ENCODE measurements at places on chromosomes 7 and 10.

- no peak for DNase-seq
Observed at GRCh38 chr7:87316846-87317552, 28.5 kb upstream of the CROT start.

DNA sequence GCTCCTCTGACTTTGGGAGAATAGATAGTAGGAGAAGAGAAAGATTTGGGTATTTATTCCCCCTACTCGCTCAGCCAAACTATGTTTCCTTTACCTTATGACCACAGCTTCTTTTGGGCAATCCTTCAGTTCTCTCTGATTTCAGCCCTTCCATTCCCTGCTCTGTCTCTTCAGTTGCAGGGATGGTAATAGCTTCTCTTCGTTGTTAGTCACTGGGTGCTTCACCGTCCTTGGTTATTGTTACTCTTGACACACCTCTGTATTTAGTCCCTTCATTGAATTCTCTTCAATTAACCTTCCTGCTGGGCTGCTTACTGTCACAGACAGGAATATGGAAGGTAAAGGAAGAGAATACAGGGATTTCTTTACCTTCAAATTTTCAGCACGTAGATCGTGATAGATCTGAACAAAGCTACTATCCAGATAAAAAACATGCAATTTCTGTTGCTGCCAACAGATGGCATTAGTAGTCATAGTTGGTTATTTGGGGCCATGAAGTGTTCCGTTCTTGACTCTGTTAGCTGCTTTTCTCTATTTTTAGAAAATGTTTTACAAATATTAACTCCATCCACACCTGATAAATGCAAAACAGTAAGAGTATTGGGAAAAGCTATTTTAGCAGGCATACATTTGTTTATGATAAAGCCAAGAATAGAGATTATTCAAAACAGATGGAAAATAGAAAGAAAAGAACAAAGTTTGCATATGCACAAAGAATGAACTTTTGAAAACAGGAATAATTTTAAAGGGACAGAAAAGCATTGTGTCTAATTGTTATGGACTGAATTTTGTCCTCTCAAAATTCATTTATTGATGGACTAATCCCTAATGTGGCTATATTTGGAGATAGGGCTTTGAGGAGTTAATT, 14.0 kb upstream of the PTTG1IP2 start:
- DNase-seq: no peak

- DNase-seq: no peak
Observed at GRCh38 chr10:94002156-94002555, 8.4 kb downstream of the PLCE1 start.

GRCh38 chr7:91165006-91165845, 99.0 kb upstream of the FZD1 start:
- DNase-seq: no peak

GRCh38 chr10:46222364-46222935, 64.3 kb upstream of the ANTXRL start:
- DNase-seq: no peak

DNA sequence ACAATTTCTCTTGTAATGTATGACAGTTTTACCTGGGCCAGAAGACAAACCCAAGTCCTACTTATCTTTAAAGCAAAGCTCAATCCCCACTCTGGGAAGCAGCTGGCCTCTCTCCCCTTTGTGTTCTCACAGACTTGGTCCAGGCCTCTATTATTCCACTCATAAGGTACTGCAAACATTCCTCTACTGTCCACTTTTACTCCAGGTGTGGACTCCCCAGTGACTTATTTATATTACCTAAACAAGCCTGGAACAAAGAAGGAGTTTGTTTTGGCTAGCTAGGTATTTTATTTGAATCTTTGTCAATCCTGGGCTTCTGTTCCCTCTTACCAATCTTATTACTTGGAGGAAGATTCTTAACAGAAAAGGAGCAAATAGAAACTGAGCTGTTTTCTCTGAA, 163.5 kb downstream of the SKAP2 start:
- no peak for DNase-seq

GRCh38 chr7:120996988-120997345, 8.5 kb downstream of the CPED1 start:
- no peak for DNase-seq

GRCh38 chr7:137006293-137006692, 137.8 kb downstream of the CHRM2 start:
- DNase-seq: no peak

- no peak for DNase-seq
Observed at GRCh38 chr10:34742456-34742855, 72.6 kb downstream of the PARD3 start.

DNA sequence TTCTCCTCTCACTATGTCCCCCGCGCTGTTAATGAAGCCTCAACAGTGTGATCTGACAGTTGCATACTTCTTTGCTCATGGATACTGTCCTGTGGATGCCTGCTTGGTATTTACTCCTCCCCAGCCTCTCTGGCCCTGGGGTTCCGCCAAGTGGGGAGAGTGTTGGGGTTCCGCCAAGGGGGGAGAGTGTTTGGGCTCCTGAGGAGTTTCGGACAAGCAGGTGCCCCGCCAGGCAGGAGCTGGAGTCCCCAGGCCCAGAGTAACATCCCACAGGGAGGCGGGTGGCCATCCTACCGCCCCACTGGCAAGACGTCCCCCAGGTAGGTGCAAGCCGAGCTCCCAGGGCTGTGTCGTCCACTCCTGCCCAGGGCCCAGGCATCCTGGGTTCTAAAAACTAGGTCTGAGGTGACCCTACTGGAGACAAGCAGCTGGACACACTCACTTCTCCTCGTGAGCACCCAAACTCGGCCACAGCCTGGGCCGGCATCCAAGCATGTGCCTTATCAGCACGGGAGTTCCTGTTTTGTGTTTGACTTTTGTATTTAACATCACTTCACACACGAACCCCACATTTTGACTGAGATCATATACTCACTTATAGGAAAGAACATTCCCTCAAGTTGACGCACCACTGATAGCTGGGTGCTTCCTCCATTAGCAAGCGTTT, 34.2 kb downstream of the CAMK2B start:
- DNase-seq: no peak

DNA sequence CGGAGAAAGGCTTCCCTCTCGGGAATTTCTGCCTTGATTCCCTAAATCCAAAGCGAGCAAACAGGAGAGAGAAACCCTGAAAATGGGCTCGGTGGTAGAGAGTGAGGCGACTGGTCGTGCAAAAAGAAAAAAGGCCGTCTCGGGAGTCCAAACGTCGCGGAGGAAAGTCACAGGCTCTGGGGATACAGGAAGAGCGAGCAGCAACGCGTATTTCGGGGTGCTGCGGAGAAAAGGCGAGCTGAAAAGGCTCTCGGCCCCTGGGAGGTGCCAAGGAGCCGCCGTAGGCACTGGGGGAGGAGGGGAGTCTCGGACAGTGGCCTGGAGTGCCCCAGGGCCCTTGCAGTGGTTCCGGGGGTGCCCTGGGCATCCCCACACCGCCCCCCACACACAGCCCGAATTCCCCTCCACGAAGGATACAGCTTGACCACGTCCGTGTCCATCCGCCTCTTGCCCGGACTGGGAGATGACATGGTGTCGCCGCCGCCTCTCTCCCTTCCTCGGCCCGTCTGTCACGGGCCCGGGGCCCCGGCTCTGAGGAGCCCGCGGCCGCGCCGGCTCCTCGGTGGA, 591 bp downstream of the UBE2H start:
- DNase-seq: peak; percentile 5

- DNase-seq: no peak
Observed at GRCh38 chr10:22824984-22825383, 102.9 kb upstream of the ARMC3 start.

- no peak for DNase-seq
Observed at GRCh38 chr7:133853706-133854276, 273.3 kb upstream of the LRGUK start.

- DNase-seq: no peak
Observed at GRCh38 chr7:24318326-24318725, 34.3 kb downstream of the NPY start.

DNA sequence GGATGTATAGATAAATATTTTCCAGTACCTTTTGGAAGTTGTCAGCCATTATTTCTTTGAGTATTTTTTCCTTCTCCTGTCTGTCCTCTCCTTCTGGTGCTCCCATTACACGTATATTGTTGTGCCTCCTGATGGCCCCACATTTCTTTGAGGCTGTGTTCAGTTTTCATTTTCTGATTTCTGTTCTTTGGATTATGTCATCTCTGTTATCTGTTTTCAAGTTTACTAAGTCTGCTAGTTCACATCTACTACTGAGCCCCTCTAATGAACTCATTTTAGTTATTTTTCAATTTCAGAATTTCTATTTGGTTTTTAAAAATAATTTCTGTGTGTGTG, 16.3 kb downstream of the RBM33 start:
- DNase-seq: no peak

DNA sequence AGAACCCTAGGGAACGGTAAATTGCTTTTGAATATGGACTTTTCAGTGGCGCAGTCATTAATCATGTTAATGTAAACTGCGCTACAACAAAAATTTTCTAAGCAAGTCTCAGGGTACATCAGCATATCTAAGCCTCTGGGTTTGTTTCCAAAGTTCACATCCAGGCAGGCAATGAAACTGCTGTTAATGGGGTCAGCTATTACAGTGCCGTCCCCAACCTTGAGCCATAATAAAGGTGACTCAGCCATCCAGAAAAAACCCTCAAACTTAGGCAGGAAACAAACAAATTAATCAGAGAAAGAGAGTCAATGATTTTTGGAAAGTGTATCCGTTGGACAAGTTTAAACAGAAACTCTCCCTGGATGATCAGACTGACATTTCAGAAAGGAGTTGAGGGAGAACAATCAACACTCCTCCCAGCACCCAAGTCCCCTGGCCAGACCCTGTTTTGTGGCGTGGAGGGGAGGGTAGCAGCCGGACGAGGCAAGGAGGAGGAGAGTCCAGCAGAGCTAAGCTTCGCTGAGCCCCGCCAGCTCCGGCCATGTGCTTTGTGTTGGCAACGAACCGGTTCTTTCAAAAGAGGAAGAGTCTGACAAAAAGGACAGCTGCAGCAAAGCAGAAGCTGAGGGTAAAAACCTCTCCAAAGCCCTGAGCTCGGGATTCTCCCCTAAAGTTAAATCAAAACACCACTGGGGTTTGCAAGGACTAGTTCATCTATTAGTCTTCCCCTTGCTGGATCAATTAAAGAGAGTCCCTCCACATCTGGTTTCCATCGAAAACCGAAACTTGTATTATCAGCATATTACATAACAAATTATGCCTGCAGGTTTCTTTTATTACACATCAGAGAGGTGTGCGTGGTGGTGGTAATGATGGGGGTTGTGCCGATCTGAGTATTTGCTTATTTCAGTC, 3.6 kb downstream of the FAM53B start:
- DNase-seq: no peak

- DNase-seq: no peak
Observed at GRCh38 chr7:50088463-50089129, 4.5 kb downstream of the ZPBP start.

- DNase-seq: no peak
Observed at GRCh38 chr7:53756946-53757345, 721.5 kb downstream of the POM121L12 start.

All from stimulated activated CD4-positive, alpha-beta T cell treated with anti-CD3 and anti-CD28 coated beads, Interleukin-4, amount 100 ng/mL, for 4 hours (primary cell).